ENCODE measurements at places on chromosomes 7 and 10.

DNA sequence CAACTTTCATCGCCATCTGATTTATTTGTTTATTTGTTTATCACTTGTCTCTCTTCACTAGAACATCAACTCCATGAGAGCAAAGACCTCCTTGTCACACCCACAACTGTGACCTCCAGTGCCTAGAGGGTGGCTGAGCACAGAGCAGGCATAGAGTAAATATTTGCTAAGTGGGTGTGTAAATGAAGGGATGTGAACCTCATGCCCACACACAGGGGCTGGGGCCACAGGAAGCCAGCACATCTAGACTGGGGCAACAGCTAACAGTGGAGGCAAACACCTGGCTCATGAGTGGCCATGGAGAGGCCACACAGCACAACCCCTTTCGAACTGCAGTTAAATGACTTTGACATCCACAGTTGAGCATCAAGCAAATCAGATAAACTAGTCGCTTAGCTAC is 39.8 kb downstream of the AKR1B1 start:
- no peak for DNase-seq

DNA sequence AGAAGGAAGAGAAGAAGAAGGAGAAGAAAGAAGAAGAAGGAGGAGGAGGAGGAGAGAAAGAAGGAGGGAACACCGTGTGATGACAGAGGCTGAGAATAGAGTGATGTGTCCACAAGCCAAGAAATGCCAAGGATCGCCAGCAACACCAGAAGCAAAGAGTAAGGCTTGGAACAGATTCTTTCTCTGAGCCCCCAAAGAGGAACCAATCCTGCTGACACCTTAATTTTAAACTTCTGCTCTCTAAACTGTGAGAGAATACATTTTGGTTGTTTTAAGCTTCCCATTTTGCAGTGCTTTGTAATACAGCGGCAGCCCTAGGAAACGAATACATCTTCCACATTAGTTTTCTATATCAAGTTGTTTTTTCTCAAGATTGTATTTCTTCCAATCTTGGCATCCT is 13.9 kb upstream of the WNT8B start:
- no peak for DNase-seq

DNA sequence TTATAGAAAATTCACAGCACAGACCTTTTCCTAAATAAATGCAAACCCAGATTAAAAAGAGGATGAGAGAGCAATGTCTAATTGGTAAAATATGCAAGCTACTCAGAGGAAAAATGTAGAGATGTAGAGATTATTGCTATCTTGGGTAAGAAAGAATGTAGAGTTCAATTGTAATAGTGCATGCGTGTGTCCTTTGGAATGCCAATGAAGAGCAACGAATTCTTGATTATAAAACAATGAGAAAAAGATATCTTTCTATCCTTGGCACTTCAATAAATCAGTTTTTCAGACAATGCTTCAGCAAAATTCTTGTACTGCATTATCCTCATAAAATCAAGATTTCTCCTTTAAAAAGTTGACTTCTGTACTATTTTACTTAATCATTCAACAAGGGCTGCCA is 50.9 kb downstream of the SEMA3D start:
- peak; percentile 94 for DNase-seq

GRCh38 chr7:121103579-121103978 is 115.1 kb downstream of the CPED1 start:
- no peak for DNase-seq

DNA sequence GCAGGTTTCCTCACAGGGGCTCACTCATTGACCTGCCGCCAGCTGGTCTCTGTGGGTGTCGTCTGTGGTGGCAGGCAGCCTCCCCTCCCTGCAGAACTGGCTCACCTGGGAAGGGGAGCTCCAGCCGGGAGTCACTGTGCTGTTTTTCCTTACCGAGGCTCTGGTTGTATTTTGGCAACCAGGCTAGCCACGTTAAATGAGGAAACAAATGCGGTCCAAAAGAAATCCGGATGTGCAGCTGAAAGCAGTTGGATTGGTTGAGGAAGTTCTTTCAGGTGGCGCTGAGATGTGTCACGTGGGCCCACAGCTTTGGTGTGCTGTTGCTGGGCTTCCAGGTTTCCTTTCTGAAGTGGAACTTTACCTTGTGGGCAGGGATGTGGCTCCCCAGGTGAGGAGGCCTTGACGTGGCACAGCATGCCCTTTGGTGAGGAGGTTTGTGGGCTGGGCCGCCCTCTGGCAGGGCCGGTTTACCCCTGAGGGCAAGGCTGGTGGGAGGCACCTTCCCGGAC is 14.2 kb downstream of the MTURN start:
- DNase-seq = no peak

DNA sequence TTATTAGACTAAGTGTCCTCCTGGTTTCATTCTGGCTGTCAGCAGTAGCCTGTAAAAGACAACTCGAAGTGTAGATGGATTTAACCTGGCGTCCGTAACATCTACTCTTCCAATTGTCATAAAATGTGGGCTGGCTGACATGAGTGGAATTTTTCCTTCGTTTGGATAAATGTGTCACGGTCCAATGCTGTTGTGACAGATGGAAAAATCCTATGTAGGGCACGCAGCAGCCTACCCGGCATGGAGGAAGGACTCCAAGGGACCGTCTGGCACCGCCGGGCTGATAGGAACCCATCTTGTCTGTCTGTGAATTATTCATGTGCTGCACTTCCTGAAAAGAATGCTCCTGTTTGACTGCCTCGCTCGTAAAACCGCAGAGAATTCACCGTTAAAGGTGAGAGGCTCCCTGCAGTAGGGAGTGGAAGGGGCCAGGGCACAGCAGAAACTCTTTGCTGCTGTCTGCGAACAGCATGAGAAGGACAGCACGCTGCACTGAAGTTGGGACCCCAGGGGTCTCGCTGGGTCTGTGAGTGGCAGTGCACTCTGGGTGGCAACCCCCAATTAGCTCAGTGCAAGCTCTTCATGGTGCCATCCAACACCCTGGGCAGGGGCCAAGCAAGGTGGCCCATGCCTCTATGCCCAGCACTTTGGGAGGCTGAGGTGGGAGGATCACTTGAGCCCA is 1.6 kb upstream of the ORAI2 start:
- DNase-seq = peak; percentile 22
